ENCODE measurements at places on chromosomes 5 and 9. TPM values are rescaled to one million over a fixed set of nuclear protein-coding genes. Genes with fewer than 3 reads are reported as not detected.

IFNA21 gene
- not detected for total RNA-seq

KCTD16 gene
- 0.05 TPM for total RNA-seq

LPAR1 gene
- total RNA-seq = 0.17 TPM

ARSI gene
- 0.68 TPM for total RNA-seq

RNF224 gene
- not detected for total RNA-seq

SCGB3A1 gene
- 0.85 TPM for total RNA-seq

ADAMTS2 gene
- total RNA-seq = 0.42 TPM

SLC34A1 gene
- total RNA-seq = not detected

- no peak for DNase-seq
Observed at GRCh38 chr9:129363216-129363873, 185.3 kb upstream of the IER5L start.

DNA sequence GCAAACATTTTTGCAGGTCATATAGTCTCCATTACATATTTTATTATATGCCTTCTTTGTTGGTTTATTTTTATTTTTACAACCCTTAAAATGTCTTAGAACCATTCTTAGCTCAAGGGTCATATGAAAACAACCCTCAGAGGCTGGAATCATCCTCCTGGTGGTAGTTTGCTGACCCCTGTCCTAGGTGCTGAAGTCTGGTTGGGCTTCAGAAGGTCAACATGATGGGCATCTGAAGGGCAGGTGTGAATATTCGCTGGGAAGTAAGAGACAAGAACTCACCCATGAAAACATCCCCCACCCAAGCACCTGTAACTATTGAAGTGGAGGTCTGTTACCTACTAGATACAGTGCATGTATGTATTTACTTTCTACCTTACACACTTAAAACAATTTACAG, 75.4 kb downstream of the OSMR start:
- peak; percentile 42 for DNase-seq

DNA sequence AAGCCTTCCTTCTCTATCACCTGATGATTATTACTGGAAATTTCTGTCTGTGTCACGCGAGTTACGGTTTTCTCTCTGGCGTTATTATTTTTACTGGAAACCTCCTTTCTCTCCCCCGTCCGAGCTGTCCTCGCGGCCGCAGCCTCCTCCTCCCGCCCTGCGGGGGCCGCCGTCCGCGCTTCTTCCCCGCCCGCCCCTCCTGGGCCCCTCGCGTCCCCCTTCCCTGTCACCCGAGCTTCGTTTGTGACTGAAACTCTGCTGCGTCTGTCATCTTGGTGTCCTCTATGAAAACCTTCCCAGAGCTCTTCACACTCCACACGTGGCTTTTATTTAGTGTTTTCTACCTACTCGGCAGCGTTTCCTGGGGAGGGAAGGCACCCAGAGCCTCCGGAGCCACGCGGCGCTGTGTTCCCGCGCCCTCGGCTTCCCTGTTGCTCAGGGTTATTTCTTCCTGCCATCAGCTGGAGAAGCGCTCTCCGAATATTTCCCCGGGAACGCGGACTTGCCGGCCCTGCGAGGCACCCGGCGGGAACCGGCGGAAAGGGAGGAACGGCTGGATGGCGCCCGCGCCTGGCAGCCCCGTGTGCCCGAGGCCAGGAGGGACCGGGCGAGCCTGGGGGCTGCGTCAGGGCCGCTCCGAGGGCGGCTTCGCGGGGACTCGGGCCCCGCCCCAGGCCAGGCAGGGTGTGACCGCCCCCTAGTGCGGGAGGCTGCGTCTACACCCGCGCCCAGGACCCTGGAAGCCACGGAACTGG, 33.9 kb downstream of the TRIP13 start:
- peak; percentile 53 for DNase-seq

GRCh38 chr5:22787398-22787797, 65.7 kb downstream of the CDH12 start:
- DNase-seq = no peak

DNA sequence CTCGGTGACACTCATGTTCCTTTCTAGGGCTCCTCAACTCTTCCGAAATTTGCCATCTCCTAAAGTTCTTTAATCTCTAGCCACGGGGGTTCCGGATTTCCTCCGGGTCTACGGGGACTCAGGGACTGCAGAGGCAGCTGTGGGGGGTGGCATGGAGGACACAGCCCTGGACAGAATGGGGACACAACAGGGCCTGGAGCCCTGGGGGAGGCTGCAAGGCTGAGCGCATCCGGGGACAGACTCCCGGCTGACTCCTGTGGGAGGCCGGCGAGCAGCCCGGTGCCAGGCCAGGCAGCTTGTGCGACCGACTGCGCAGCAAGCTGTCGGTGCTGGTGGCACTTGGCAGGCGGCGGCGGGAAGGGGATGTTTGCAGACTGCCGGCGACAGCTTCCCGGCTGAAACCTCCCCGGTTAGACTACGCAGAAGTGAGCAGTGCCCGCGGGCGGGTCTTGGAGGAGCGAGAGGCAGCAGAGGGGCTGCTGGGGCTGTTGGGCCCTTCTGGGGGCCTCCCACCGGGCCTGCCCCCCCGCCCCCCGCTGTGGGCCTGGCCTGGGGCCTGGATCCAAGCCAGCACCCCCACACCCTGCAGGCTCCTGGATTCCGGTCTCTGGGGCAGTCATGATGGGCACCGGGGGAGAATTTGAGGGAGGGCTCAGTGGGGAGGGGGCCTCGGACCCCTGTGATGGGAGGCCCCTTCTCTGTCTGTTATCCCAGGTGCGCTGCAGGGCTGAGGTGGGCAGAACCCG, 28.7 kb upstream of the UBAC1 start:
- DNase-seq = no peak

Measured in dermis blood vessel endothelial cell (primary cell).